ENCODE measurements at places on chromosomes 3 and 15. TPM values are rescaled to one million over a fixed set of nuclear protein-coding genes. Genes with fewer than 3 reads are reported as not detected.

Gene MFGE8
- 48.1 TPM for total RNA-seq

DNA sequence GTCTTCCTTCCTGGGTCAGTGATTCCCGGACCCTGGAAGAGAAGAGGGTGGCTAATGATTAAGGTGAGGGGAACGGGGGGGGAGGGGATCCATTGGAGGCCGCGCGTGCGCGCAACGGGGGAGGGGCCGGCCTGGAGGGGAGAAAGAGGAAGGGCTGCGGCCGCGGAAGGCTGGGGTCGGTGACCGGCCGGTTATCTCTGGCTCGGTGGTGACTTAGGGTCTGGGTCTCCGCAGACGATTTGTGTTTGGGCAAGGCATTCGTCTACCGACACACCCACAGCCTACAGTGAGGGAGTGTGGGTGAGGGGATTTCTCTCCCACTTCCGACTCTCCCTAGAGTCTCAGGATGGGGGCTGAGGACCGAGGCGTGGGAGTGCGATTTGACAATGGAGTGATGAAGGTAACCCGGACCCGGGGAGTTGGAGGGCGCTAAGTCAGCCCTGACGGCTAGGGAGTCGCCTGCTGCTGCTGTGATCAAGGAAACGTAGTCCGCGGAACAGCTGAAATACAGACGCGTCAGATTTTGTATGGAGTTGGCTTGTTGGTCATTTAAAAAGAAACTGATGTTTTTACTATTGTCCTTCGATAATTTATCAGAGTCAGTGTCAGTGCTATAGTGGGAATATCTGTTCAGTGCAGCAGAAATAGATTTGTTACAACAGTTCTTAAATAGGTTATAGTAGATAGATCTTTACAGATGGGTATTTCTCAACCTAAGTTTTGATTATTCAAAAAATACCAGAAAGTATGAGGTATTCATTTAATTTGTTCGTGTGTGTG lies 733 bp downstream of the RNF111 start:
- peak; percentile 67 for DNase-seq

GRCh38 chr3:43148033-43148432 lies 42.2 kb upstream of the POMGNT2 start:
- DNase-seq = no peak

Gene CADPS
- total RNA-seq = not detected
